ENCODE measurements at places on chromosomes 16 and 17.

DNA sequence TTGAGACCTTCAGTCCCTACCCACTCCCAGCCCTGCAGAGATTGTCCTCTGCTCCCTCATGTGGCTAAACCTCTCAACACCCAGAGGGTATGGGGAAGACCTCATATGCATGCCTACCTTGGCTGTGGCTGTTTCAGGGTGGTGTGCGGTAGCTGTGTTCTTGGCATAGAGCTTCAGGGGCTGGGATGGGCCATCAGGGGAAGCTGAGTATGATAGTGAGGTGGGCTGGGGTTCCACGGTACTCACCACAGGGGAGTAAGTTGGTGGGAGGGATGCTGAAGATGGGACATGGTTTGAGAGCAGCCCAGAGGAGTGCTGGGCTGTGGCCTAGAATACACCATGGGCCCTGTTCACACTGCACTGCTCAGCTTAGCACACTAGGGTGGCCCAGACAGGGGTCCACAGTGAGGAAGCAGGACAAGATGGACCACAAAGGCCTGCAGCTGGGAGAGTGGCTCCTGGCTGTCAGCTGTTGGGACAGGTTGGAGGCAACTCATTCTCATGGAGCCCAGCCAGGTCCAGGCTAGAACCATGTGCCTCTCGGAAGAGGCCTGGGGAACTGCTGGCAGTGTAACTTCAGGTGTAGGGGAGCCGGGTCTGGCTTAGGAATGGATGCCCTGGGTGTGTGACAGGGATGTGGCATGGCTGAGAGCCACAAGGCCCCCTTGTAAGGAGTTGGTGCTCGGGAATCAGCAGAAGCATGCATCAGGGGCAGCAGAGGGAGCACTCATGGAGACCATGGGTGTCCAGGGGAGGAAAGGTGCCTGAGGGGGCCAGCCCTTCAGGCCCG, 3.1 kb downstream of the MFAP4 start:
- DNase-seq: no peak

DNA sequence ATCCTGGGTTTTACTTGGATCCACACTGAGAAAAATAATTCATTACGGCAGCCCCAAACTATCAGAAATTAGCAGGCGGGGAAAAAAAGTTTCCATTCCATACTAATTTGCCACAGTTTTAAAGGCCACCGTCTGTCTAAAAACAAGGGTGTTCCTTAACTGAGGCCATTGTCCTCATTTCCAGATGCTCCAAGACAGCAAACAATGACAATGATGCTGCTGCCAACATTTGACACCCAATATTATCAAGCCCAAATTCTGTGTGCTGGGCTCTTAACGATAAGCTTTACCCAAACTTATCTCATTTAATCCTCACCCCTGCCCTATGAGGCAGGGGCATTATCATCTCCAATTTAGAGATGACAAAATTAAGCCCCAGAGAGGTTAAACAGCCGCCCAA, 26.3 kb downstream of the CUEDC1 start:
- DNase-seq: no peak

DNA sequence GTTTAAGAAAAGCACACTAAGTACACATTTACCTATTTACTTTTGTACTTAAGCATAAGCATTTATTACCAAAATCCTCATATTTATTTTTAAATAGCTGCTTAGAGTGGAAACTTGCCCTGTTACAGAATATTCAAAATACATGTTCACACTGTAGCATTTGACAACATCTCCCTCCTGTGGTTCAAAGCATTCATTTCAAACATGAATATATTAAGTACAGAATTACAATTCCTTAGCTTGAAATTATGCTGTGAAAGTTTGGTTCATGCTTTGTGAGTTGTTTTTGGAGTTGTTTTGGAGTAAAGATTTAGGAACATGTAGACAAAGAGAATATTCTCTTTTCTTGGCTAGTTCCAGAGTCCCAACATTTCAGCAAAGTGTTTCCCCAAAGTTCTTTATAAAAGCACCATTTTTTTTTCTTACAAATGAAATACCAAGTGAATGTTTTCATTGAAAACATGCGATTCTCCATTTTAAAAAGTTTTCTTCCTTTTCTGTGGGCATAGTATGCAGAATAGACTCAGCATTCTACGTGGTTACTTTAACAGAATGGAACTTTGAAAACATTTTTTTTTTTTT, 33.2 kb downstream of the TUBD1 start:
- DNase-seq: peak; percentile 64

DNA sequence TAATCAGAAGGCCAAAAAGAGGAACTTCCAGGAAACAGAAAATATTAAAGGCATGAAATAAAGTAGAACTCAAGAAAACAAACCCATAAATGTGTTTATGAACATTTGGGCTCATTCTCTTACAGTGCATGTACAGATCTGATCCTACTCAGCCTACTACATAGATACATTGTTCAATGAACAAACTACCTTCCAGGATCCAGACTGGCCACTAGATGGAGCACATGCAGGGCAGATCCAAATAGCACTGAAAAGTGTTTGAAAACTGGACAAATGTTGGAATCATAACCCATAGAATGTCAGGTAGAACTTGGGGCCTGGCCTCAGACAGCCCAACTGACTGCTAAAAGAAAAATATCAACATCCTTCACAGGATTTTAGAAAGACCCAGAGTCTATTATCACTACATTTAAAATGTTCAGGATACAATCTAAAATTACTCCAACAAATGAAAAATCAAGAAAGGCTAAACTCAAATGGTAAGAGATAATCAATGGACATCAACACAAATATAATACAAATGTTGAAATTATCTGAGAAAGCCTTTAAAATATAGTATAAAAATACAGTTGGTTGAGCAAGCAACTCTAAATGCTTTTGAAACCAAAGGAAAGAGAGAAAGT, 122.4 kb upstream of the NUDT7 start:
- peak; percentile 52 for DNase-seq

GRCh38 chr17:16974569-16975276, 2.8 kb upstream of the TNFRSF13B start:
- no peak for DNase-seq

DNA sequence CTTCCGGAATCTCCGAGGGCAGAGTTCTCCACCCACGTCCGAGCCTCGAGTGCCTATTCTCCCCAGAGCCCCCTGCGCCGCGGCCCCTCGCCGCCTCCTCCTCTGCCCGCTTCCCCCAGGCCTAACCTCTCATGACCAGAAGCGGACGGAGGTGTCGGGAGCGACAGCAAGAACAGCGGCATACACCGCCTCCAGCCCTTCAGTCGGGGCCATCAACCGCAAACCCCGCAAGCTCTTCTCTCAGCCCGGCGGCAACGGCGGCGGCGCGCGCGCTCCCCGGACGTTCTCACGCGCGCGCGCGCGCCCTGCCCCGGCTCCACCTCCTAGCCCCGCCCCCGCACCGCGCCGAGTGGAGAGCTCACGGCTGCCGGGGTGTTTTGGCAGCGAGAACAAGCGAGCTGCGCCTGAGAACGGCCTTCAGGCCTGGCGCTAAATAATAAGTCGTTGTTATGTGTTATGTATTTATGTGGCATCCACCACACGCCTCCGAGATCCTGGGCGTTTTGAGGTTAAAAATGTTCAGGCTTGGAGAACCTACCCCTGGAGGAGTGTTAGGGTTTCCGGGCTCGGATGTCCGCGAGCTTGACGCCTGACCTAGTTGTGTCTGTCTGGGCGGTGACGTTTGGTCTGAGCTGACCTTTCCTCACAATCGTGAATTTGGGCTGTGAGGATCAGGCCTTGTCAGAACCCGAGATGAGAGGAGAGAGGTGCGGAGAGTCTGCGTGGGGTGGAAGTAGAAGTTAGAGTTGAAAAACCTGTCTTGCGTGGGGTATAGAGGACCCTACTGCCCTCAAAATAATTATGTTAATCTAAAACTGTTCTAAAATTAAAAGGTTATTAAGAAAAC, at the start of gene RNFT1:
RNFT1 (minus strand) TSS at position 259 of the 847 bp plus-strand sequence; CDS start at position 182, 77 bp downstream.
- peak; percentile 81 for DNase-seq

GRCh38 chr17:32901743-32902142, 24.8 kb upstream of the MYO1D start:
- no peak for DNase-seq

GRCh38 chr16:69176033-69176800, 10.7 kb upstream of the SNTB2 start:
- DNase-seq: peak; percentile 56

DNA sequence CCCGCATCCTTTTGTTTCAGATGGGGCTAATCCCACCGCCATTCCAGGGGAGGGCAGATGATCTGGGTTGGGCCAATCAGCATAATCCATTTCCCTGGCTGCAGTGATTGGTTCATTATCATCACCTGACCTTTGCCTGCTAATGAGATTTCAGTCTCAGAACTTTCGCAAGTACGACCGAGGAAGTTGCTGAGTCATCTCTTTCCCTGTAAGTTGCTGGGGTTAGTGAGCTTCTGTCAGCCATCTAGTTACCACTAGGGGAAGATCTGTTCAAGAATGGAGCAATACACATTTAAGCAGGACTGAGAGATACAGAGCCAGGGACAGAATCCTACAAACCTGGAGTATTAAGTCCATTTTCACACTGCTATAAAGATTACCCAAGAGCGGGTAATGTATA, 65.3 kb upstream of the NUDT7 start:
- peak; percentile 21 for DNase-seq

DNA sequence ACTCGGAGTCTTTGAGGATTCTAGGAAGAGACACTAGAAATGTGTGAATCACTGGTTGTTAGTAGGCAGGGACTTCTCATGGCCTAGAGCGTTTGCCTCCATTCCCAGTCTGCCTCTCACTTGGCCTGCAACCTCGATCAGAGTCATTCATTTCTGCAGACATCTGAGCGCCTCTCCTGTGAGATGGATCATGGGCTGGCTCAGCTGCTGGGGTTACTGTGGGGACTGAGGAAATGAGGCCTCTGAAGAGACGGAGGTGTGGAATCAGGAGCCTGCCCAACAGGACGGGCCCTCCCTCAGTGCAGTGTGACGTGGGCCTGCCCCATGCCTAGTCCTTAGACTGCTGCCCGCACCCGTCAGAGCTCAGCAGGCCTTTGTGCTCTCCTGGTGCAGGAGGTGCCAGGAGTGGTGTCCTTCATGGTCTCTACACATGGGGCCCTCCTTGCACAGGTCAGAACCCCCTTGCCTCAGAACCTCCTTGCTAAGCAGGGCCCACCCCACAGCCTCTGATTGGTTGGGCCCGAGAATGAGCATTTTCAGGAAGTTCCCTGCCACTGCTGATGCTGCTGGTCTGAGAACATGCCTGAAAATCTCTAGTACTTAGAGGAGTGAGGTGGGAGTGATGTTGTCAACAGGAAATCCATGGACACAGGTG, 99.4 kb downstream of the NPIPB11 start:
- no peak for DNase-seq

GRCh38 chr17:55062921-55063320, 94.4 kb downstream of the STXBP4 start:
- DNase-seq: peak; percentile 36

DNA sequence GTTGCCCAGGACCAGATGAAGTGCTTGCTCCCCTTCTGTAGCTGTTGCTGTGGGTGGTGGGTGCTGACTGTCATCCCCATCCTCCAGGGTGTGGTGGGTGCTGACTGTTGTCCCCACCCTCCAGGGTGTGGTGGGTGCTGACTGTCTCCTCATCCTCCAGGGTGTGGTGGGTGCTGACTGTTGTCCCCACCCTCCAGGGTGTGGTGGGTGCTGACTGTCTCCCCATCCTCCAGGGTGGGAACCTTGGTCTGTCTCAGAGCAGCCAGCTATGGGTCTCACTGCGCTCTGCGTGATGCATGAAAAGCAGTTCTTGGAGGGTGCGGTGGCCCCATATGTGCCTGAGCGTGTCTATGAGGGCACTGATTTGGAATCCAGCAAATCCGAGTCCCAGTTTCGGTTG, 163.8 kb downstream of the RPTOR start:
- no peak for DNase-seq

GRCh38 chr17:28057731-28058246, 15.3 kb downstream of the NLK start:
- peak; percentile 33 for DNase-seq

DNA sequence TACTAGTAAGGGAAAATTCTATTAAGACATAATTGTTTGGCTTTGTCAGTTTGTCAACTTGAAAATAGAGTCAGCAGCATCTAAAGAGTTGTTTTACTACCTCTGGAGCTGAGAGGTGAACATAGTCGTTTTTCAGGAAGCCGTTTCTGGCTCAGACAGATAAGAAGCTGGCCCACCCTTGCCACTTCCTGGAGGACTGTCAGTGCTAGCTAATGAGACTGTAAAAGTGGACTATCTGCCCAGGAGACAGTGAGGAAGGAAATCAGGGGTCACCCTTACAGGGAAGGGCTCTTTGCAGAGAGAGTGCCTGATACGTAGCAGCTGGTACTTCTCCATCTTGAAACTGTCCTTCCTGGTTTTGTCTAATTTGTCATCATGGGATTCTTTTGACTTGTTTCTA, 328.7 kb downstream of the WWOX start:
- no peak for DNase-seq

GRCh38 chr17:35684055-35684802, 47.2 kb upstream of the RASL10B start:
- DNase-seq: peak; percentile 28

DNA sequence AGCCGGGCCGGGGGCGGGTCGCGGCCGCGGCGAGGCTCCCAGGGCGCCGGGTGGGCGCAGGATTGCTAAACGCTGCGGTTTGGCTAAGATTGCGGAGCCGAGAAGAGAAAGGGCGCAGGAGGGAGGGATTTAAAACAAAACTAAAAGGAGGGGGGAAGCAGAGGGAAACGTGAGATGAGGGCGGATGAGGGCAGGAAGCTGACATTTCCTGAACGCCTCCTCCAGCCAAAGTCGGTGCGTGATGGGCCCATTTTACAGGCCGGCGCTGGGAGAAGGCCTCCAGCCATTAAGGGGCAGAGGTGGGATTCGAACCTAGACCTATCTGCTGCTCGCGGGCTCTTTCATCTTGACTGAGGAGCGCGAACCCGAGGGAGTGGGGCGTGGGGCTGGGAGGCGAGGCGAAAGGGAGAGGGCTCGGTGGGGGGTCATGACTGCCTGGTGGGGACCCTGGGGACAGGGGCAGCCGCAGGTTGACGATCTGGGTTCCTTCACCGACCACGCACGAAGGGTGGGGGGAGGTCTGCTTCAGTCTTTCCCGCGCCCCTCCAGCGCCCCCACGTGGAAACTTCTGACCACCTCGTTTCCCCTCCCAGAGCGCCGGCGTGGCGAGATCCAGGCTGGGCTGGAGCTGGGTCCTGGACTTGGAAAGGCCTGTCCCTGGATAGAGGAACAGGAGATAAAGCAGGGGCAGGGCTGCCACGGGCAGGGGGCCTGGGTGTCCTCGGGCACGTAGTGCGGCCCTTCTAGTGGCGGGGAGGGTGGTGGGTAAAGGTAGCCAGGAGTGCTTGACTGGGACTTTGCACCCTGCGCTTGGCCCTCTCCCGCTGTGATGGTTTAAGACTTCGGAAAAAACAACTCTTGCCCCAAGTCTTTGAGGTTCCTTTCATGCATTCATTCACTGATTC, 3.8 kb upstream of the TAC4 start:
- peak; percentile 46 for DNase-seq
